Amniotic epithelial cell (primary cell): ENCODE measurements at places on chromosomes 5 and 9.

- DNase-seq: peak; percentile 62
These were observed at the start of gene PRR7 for GRCh38 chr5:177446200-177447065. Gene PRR7 (plus strand): TSS chr5:177446814. CDS start chr5:177455068, 8,254 bp downstream.

DNA sequence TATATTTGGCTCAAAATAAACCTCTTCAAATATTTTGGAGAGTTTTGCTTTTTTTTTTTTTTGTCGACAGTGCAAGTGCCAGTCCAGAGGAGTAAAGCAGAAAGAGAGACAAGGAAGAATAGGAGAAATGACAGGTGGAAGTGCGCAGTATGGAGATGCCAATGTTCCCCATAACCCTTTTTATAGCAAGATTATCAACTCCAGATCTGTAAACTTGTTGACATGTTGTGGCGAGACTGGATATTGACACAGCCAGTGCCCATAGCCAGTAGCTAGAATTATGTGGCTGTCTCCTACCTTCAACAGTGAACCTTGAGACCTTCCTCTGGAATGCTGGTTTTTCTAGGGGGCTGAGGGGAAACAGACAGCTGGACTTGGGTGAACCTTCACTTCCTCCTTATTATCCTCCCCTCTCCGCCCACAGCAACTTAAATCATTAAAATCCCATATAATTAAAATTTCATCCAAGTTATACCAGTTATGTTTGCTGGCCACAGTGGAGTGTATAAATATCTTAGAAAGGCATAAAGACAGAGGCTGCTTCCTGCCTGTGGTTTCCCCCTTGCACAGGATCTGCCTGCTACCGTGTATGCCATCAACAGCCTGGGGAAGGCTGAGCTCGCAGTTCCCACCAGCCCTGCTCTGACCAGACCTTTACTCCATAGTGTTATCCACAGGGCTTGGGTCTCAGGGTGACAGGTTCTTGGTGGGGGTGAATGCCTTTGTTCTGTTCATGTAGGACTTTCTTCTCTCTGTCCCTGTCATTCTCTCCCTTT is 112.3 kb upstream of the ANKH start:
- DNase-seq: no peak

DNA sequence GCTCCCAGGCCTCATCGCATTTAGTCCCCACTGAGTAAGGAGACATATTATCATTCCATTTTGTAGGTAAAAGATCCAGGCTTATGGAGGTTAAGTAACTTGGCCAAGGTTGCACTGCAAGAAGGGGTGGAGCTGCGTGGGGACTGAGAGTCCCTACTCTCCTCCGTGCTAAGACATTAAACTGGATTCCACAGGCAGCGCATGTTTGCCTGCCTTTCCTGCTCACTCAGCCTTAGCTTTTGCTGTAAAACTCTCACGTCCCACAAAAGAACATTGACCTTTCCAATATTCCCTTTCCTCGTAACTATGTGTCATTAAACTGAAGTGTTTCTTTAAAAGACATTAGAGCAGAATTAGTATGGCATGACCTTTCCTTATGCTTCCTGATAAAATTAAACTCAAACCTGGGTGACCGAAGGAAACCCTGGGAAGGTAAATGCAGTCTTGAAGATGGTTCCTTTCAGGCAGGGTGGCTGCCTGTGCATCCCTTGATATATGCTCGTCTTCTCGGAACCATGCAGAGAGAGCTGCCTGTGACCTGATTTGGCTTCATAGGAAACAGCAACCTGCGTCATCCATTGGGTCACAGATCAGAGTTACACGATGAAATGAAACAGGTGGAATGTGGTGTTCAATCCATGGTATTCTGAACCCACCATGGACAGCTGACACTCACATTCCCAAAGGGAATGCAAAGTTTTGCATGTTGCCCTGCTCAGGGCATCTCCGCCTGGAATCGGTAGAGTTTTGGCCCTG is 85.9 kb downstream of the TMEM252 start:
- no peak for DNase-seq

DNA sequence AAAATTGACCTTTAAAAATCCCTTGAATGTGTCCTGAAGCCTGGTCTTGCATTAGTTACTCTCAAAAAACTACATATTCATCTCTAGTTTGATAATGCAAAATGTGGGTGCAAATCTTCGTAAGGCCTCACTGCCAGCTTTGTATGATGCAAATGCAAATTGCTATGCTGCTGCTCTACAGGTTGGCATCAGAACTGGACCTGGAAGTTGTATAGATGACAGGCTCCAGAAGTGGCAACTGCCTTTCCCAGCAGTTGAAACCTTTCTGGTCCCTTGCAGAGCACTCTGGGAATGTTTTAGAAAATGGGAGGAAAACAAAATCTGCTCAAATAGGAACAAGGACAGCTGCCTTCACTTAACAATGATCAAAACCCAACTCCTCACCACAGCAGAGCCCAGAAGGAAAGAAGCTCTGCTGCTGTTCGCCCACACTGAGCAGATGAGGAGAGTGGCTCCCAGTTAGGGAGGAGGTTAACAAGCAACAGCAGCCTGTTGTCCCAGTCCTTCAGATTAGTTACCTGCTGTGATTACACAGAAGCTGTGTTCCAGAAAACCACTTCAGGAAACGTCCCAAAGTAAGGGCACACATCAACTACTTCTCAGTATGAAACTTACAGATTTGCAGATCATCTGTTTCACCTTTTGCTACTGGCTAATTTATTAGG is 93.5 kb downstream of the PLPP1 start:
- DNase-seq: no peak

DNA sequence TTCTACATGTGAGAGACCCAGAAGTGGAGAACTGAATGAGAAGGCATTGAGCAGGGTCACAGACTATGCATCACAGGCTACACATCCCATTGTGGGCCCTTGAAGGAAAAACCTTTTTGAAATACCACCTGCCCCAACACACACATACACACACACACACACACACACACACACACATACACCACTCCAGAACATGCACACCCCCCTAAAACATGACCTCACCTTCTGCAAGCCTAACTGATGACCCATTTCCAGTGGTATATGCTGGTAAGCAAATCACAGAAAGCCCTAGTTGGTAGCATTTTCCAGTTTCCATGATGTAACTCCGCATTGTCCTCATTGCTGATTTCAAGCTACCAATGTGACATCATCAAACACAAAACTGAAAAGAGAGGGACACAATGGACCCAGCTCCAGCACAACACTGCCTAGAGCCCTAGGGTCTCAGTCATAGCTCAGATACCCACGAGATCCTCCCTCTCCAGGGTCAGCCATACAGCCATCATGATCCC is 36.4 kb downstream of the THBS4 start:
- no peak for DNase-seq
